ENCODE measurements at places on chromosomes 7 and 10.
A peak's percentile ranks its signal among the peaks of the same experiment; 100 is the strongest.

GRCh38 chr7:99011706-99012404, 132.1 kb downstream of the SMURF1 start:
- no peak for DNase-seq

- DNase-seq = no peak
Measured at GRCh38 chr7:143012409-143012808, 14.5 kb downstream of the OR9A2 start.

DNA sequence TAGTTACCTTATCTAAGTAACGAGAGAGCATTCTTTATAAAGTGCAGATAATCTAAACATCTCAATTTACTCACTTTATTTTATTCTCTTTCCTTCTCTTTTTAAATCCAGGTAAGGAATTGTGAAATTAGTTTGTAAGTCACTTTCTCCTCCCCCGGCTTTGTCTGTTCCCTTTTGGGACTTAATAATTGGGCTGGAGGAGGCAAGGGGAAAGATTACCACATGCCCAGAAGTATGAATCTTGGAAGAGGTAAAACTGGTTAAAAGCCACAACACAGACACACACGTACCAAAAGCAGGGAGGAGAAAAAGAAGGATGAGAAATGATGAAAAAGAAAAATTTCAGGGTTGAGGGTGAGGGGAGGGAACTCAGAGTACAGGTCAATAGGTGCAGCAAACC, 63.3 kb upstream of the LRRC17 start:
- DNase-seq = no peak

GRCh38 chr10:24170199-24170598, 38.7 kb upstream of the KIAA1217 start:
- DNase-seq = no peak

- peak; percentile 50 for DNase-seq
Measured at GRCh38 chr10:31036209-31036608, 4.5 kb upstream of the ZNF438 start.

- peak; percentile 27 for DNase-seq
Measured at GRCh38 chr7:158595068-158595467, 7.4 kb upstream of the PTPRN2 start.

GRCh38 chr10:3682745-3683144, 102.3 kb downstream of the KLF6 start:
- no peak for DNase-seq

DNA sequence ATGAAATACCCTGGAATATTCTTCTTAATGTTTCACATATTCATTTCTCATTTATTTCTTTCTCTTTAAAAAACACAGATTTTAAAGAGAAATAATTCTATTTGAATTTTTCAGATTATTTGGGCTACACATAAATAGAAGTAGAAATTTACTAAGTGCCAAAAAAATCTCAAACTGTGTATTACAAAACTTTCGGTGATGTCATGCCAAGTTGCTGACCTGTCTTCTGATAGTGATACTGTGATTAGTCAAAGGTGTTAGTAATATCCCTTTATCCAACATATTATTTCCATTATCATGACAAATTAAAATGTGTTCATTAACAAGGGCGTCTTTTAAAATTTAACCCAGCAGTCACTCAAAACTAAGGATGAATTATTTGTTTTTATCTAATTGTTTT, 60.1 kb downstream of the COL28A1 start:
- DNase-seq = no peak

DNA sequence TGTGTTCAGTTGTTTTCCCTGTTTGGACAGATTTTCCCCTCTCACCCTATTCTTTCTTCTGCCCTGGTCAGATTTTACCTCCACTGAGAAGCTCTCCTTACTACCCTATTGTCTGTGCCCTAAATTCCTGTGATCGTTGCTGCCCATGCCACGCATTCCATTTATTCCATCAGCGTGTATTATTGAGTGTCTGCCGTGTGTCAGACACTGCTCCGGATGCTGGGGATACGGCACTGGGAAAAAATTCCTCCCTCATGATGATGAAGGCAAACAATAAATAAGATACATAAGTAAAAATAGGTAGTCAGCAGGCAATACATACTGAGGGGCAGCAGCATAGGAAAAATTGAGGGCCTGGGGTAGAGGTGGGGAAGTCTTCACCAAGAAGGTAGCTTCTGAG, 86.8 kb downstream of the FANK1 start:
- peak; percentile 34 for DNase-seq

GRCh38 chr7:148921189-148921588, 37.1 kb upstream of the EZH2 start:
- no peak for DNase-seq

GRCh38 chr7:113730309-113730955, 188.4 kb downstream of the PPP1R3A start:
- peak; percentile 73 for DNase-seq

DNA sequence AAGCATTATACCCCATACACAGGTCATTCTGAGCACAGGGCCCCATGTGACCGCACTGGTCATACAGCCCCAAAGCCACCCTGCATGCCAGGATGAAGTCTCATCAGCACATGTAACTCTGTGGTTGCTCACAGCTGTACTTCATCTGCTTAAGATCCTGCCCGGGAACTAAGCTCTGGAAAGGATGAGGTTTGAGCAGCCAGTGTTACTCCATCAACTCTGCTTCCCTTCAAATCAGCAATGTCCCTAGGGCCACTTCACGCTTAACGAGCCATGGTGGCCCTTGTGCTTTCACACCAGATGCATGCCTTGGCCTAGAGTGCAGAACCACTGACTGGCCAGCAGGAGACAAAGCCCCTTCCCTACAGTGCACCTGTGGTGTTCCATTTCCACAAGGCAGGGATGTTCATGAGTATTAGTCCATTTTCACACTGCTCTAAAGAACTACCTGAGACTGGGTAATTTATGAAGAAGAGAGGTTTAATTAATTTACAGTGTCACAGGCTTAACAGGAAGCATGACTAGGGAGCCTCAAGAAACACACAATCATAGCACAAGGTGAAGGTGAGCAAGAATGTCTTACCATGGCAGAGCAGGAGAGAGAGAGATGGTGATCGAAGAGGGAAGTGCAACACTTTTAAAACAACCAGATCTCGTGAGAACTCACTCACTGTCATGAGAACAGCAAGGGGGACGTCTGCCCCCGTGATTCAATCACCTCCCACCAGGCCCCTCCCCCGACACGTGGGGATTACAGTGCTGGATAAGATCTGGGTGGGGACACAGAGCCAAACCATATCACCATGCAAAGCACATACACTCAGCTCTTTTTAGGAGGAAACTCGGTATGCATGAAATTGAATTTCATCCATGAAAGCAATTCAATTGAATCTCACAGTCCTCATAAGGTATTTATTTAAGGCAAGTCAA, 149.0 kb upstream of the CDCA7L start:
- no peak for DNase-seq

DNA sequence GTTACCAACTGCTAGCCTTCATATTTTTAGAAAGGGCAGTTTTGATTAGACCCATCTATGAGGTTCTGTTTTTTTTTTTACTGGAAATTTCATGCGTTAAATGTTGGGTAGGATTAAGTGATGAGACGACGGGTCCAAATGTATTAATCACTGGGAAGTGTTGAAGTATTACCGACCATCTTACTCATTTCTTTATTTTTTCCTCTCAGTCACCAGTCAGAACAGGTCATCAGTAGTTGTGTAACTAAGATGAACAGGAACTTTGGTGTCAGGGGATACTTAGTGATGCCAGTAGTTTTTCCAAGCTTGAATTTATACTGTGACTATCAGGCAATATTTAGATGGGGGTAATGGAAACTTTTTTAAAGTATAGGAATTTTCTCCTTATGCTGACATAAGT, 14.2 kb downstream of the TFAM start:
- peak; percentile 46 for DNase-seq

DNA sequence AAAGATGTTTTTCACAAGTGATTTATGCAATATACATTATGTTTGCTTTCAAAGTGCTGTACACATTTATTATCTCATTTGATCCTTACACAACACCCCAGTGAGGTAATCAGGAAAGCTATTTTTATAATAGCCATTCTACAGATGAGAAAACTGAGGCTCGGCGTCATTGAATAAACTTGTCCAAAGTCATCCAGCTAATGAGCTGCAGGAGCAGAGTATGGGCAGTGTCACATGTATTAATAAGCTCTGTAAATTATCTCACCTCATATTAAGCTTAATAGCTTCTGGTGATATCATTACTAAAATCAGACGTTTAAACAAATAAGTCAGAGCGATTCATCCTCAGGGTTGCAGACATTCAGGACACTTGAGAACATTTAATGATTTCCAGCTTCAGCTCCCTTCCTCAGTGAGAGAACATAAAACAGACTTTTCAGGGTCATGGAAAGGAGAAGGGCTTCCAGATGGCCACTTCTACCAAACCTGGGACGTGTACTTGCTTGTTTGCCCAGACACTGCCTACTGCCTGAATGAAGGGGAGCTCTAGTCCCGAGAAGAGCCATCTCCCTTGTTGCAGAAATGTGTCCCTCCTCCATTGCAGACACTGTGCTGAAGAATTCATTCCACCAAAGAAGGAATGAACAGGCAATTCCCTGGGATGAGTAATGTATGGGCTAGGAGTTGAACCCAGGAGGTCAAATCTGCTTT, 20.5 kb upstream of the FZD1 start:
- peak; percentile 72 for DNase-seq

GRCh38 chr10:14382022-14382421, 51.3 kb upstream of the FRMD4A start:
- DNase-seq = no peak

- peak; percentile 98 for DNase-seq
Measured at GRCh38 chr10:104300736-104301292, 31.8 kb downstream of the GSTO2 start.

DNA sequence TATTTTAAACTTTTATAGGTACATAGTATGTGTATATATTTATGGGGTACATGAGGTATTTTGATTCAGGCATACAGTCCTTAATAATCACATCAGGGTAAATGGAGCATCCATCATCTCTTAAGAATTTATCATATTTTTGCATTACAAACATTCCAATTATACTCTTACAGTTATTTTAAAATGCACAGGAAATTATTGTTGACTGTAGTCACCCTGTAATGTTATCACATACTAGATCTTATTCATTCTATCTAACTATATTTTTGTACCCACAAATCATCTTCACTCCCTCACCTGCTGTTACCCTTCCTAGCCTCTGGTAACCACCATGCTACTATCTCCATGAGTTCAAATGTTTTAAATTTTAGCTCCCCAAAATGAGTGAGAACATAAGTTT, 56.3 kb upstream of the FAM3C start:
- DNase-seq = no peak

DNA sequence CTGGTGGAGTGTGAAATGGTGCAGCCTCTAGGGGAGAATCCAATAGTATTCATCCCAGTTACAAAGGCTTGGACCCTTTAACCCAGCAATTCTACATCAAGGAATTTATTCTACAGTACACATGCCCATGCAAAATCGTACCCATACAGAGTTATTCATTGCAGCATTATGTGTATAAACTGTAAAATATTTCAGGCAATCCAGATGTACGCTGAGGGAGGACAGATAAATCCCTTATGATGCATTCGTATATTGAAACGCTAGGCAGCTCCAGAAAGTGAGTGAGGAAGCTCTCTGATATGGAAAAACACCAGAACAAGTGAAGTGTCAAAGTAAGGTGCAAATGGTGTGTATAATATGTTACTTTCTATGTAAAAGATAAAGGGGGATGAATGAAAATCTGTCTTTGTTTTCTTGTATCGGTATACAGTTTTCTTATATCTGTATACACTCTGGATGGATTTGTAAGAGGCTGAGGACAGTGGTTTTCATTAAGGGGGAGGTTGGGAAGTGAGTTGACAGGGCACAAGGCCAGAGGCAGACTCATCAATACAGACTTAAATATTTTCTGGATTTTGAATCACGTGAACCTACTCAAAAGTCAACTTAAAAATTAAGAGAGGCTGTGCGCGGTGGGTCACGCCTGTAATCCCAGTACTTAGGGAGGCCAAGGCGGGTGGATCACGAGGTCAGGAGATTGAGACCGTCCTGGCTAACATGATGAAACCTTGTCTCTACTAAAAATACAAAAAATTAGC, 17.1 kb downstream of the VWA2 start:
- DNase-seq = no peak

DNA sequence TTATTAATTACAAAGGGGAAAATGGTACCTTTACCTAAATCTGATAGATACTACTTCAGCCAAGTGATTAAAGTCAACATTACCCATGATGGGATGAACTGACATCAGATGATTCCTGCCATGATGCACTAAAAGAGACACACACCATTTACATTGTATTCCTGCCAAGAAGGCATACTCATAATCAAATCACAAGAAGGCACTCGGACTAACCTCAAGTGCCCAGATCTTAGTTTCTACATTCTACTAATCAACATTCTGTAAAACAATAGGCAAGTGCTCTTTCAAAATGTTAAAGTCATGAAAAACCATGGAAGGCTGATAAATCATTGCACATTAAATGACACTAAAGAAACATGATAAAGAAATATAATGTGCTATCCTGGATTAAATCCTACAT, 44.4 kb downstream of the SLC35G1 start:
- no peak for DNase-seq

DNA sequence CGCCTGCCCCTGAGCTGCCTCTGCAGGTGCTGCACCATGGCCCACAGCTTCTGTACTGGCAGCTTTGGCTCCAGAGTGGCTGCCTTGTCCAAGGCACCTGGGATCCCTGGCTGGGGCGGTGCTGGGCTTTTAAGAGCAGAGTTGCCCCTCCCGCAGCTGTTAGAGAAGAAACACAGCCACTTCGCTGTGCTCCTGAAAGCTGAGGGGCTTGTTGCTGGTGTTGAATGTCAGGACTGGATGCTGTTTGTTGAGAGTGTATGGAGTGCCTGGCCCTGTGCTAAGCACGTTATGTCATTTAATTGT, 6.2 kb downstream of the FAM241B start:
- DNase-seq = no peak

DNA sequence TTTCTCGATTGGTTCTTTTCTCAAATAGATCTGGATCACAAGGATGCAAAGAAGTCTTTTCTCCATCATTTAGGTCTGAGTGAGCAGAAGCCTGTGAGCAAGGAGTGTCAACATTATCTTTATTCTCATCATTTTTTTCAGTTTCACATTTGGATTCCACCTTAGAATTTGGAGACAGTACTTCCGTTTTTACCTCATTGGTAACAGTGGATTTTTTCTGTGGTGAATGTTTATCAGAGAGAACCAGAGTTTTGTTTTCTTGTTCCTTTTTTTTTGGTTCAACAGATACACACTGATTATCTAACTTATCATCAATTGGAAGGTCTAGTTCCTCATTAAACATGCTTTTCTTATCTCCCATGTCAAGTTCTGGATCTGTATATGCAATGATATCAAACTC, 151.3 kb downstream of the GALNT11 start:
- no peak for DNase-seq

- DNase-seq = peak; percentile 32
Measured at GRCh38 chr10:17548770-17549169, 68.4 kb downstream of the HACD1 start.

Data from fibroblast of skin of right quadriceps (primary cell).